ENCODE measurements at places on chromosomes 11 and 22.

DNA sequence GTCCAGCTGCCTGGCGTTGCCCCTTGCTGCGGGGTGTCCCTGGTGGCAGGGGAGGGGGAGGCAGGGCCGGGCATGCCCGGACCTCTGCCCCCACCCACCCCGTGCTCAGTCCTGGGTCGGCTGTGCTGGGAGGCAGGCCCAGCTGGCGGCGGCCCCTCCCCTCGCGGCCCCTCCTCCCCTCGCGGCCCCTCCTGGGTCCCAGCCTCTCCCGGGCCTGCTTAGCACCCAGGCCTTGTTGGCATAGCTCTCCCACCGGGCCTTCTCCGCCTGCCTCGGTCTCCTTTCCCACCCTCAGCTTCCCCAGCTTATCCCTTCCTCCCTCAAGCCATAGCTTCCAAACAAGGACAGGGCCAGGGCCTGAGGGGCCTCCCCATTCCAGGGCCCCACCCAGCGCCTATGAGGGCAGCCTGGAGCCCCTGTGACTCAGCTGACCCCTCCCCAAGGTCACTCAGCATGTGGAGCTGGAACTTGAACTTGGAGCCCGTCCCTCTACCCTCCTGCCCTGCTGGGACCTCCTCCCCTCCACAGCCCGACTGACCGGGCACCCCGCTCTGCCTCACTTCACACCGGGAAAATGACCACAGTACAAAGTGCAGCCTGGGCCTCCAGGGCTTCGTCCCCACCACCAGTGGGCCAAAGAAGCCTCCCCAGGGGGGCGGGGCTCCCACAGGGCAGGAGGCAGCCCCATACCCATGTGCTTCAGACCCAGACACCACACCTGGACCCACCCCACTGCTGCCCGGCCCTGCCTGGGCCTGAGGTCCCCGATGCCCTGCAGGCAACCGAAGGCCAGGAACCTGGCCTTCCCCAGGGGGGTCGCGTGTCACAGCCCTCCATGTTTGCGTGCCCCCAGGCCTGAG lies 1.2 kb downstream of the EPS8L2 start:
- DNase-seq, result no peak

DNA sequence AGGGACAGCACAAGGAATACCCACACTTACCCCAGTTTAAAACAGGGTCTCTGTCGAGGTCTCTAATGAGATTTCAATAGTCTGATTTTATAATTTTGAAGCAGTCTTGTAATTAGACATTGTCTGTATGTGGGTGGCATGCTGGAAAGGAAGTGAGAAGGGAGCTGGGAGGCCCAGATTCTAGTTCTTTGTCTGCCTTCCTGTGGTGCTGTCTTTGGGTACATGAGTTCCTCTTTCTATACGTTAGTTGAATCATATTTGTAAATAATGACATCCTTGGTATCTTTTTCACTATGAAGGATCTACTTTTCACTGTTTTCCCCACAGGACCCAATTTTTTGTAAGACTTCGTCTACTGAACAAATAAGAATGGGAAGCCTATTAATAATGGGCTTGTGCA lies 42.0 kb upstream of the TENM4 start:
- DNase-seq, result no peak

DNA sequence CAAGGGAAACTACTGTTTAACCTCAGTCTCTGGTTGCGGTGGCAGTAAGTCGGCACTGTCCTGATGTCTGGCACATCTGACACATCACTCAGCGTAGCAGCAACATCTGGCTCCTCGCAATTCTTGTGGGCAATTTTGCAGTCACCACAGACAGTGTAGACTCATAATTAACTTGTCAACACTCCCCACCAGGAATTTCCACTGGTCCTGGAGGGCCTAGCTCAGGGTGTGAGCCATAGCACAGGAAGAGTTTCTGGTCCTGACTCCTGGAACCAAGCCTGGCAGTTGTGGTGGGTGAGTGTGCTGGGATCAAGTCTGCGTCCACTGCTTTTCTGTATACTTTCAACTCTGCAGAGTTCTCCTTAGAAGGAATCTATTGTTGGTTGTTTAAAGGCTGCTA lies 209.7 kb downstream of the SNX19 start:
- no peak for DNase-seq

GRCh38 chr11:8933931-8934330 lies 1.2 kb upstream of the C11orf16 start:
- DNase-seq, result no peak

- DNase-seq, result no peak
Observed at GRCh38 chr22:41332217-41332939, 31.1 kb downstream of the ZC3H7B start.

DNA sequence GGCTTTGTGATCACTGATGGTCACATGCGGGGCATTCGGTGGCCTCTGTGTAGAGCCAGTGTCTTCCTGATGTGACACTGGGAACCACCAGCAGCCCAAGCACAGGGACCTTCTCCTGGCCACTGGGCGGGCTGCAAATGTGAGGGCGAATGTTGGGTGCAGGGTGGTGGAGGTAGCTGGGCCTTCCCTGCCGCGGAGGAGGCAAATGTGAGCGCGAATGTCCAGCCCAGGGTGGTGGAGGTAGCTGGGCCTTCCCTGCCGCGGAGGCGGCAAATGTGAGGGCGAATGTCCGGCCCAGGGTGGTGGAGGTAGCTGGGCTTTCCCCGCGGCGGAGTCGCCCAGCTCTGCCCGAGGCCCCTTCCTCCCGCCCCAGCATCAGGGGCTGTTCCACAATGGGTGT lies 23.3 kb downstream of the PTDSS2 start:
- DNase-seq, result no peak

GRCh38 chr11:9893474-9893873 lies 229.6 kb downstream of the SWAP70 start:
- DNase-seq, result no peak

- no peak for DNase-seq
Observed at GRCh38 chr11:122599434-122599833, 56.1 kb upstream of the UBASH3B start.

GRCh38 chr22:46908641-46909107 lies 146.2 kb downstream of the TBC1D22A start:
- DNase-seq, result no peak

DNA sequence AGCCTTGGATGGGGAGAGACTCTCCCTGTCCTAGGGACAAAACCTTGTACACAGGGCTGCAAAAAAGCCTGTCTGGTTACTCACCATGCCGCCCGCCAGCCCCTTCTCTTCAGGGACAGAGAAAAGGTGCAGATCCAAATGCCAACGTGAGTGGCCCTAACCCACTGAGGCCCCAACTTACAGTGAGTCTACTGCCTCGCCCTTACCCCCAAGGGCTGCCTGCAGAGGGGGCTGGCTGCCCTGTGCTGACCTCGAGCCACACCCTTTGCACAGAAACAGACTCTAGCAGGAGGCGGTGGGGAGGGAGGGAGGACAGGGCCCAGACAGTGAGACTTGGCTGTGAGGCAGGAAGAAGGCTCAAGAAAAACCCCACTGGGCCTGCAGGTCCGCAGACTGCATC lies 13.6 kb upstream of the CHST1 start:
- no peak for DNase-seq

- DNase-seq, result no peak
Observed at GRCh38 chr11:90916706-90917105, 693.9 kb upstream of the CHORDC1 start.

DNA sequence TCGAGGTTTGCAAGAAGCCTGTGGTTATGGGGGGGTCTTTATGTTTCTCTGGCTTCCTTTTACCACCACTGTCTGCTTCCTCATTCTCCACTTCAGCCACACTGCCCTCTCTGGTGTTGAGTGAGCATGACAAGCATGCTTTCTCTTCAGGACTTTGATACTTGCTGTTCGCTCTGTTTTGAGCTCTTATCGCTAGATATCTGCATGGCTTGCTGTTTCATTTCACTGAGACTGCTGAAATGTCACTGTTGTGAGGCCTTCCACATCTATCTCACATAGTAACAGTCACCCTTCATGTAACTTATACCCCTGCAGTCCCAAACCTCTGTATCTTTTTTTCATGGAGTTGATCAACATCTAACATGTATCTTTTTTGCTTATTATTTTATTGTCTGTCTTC lies 59.8 kb downstream of the TMEM135 start:
- DNase-seq, result peak; percentile 19

DNA sequence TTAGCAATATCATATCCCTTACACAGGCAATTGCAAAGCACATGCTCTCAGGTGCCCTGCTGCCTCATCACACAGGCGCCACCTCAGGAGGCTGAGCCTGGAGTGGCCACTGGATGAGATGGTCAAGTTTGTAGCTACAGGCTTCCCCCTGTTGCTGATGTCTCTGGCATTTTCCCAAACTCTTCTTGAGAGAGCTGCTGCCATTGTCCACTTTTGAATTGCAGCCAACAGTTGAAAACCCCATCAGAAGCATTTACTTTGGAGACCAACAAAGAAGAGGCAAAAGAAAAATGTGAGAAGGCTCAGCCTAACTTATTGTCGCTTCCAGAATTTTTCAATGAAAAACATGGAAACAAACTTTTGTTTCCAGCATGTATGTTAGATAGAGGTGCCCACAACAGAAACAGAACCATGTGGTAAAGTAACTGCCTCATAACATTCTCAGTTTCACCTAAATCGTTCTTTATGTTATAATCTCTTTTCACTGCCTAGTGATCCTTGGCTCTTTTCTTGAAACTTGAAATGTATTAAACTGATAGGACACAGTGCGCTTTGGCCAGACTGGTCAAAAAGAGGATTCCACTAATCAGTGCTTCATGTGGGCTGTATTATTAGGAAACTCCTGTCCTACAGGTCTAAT lies 47.6 kb upstream of the OR8B8 start:
- DNase-seq, result no peak

GRCh38 chr11:17595526-17596309 lies 48.7 kb downstream of the OTOG start:
- no peak for DNase-seq

DNA sequence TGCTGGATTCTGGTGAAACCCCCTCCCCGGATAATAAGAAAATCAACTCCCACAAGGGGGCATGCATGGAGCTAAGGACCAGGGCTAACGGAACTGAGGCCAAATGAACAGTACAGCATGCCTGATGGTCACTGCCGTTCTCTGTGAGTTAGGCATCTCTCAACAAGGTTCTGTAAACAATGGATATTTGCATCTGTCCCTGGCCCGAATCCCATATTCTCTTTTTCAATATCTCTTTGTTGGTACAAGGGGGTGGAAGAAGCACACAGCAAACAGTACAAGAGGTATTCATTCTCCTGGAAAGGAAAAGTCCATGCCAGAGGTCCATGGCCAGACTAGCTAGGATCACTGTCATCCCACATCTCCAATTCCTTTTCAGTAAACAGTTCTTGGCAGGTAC lies 32.2 kb upstream of the APOA1 start:
- no peak for DNase-seq

DNA sequence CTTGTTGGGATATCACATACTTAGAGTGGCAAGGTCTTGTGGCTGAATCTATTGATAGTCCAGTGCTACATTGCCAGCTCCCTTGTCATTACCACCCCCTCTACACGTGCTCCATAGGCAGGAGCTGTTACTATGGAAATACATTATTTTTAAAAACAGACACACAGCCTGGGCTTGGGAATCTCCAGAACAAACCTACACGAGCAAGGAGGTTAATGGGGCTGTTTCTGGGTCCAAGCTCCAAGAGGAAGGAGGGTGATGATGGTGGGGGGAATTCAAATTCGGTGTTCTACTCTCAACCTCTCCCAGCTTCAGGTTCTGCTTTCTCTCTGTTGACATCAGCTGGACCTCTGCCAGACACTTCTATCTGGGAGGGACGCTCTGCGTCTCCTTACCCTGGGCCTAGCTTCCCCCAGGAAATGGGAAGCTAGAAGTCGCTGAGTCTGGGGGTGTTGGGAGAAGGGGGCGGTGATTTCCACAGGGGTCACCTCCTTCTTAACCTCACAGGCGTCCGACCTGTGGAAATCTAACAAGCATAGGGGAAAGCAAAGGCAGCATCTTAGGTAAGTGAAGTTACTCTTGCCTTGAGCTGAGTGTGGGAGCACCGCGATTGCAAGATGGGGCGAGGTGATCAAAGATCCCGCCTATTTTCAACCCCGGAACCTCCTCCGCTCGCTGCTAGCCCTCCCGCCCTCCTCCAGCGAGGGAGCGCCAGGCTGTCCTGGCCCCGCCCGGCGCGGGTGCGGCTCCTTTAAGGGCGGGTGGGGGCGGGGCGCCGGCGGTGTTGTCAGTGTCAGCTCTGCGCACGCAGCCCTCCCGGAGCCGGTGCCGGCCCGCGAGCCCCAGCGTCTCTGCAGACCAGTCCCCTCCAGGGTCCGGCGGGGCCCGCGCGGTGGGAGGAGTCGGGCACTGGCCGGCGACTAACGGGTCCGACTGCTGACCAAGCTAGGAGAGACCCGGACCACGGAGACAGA lies at the start of gene C2CD2L:
TSS of gene C2CD2L (plus strand) at position 781 of the 974 bp plus-strand sequence. CDS start 398 bp downstream, outside the sequence.
- DNase-seq, result peak; percentile 71

- no peak for DNase-seq
Observed at GRCh38 chr11:34509336-34509876, 4.2 kb downstream of the ELF5 start.

- DNase-seq, result no peak
Observed at GRCh38 chr11:13333456-13333957, 55.9 kb downstream of the BMAL1 start.

DNA sequence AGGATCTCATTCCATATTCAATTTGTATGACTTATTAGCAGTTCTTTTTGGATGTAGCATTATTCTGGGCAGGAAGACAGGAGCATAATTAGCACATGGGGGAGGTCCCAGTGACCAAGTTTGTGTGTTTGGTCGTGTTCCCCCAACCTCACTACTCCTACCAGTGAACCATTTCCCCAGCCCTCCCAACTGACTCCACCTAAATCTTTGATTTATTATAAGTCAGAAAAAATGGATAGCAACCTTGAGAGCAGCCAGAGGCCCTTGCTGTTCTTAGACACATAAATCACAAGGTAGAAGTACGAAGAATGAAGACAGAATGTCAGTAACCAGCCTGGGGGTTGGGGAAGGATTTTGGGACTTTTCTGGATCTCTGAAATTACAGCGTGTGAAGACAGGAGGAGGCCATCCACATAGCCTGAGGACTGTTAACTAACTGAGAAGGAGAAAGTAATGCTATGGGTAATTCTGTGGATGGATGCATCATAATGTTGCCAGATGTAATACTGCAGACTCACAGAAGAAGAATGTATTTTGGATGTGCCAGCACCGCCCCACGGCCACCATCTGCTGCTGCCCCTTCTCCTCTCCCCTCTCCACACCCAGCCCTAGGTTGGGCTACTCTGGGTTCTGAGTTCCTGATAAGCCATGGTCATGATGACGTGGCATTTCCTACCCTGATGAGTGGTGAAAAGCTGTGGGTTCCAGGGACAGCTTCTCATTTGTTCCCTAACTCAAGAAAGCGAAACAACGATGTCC lies 124.3 kb upstream of the TTC12 start:
- DNase-seq, result no peak
